ENCODE measurements at places on chromosomes 2 and 18.

- peak; percentile 45 for DNase-seq
Observed at GRCh38 chr2:55431982-55432627, 12.4 kb upstream of the CCDC88A start.

GRCh38 chr2:15389895-15390294, 171.2 kb downstream of the NBAS start:
- no peak for DNase-seq

DNA sequence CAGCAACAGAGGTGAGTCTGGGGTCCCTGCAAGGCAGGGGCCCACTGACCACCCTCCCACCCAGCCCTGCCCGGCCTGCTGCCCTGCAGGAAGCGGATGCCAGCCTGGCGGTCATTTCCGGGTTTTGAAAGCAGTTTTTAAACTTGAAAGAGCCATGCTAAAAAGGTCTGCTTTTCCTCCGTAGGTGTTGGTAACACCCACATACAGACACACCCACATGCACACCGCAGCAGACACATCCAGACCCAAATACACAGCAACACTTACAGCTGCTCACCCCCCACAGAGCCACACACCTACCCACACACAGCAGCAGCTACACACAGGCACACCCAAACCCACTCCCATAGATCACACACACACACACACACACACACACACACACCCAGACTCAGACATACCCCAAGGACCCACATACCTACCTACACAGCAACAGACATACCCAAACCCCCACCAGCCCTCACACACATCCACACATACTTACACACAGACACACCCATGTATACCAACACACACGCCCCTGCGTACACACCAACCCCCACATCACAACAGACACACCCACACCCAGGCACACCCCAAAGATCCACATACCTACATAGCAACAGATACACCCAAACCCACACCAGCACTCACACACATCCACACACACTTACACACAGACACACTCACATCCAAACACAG, 7.6 kb downstream of the ZFP36L2 start:
- DNase-seq, result peak; percentile 86

DNA sequence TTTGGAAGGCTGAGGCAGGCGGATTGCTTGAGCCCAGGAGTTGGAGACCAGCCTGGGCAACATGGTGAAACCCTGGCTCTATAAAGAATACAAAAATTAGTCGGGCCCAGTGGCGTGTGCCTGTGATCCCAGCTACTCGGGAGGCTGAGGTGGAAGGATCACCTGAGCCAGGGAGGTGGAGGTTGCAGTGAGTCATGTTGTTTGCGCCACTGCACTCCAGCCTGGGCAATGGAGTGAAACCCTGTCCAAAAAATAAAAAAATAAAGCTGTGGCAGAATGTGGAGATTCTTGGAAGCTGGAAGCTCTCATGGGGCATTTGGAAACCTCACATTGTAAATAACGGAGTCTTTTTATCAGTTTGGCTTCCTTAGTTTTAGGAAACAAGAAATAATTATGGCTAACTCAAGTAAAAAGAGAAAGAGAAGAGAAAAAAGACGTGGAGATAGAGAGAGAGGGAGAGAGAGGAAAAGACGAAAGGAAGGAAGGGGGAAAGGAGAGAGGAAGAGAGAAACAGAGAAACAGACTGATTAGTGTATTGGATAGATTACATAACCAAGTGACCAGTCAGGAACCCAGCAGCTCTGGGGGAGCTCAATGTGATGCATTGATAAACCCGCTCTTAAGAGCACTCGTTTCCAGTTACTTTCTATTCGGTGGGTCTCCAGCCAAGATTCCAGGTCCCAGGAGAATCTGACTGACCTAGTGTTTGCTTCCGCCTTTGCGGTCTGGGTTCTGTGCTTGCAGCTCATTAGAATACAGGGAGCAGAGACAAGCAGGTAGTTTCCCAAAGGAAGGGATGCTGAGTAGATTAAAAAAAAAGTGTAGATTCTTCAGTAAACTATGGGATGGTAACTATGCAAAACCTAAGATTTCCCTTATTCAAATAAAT, 1.1 kb upstream of the SPAST start:
- peak; percentile 53 for DNase-seq

Measured in B cell (primary cell).